ENCODE measurements at places on chromosomes 2 and 18. TPM values are rescaled to one million over a fixed set of nuclear protein-coding genes. Genes with fewer than 3 reads are reported as not detected.

DNA sequence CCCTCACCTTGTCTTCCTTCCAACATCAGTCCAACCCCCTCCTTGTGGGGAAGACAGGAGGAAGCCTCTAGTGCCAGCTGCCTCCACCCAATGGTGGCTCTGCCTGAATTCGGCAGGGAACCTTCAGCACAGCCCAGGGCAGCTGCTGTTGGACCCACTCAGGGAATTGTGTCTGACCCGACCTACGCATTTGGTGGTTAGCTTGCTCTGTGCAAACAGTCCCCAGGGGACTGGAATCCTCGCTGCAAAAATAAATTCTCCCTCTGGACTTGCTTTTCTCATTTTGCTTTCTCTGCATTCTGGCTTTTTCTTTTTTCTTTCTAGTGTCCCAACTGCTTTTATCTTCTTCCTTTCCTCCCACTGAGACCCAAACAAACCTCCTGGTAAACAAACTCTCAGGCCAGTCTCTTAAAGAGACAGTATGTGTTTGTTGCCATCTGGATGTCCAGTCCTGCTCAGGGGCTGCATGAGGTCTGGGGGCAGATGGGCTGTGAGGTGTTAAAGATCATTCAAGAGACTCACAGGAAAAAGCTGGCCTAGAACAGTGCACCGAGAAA lies 137.7 kb upstream of the HAAO start:
- H3K4me3 ChIP-seq: no peak overlapping the region
- DNase-seq: peak; percentile 86
- peak overlapping the region; percentile 12 for H3K27ac ChIP-seq
- peaks cover 72% of the 10 kb centered on the region for H3K4me1 ChIP-seq

Gene ERMN
- total RNA-seq: not detected

GRCh38 chr2:19125901-19126680 lies 232.3 kb downstream of the OSR1 start:
- H3K27ac ChIP-seq: no peak overlapping the region
- no peak overlapping the region for H3K4me3 ChIP-seq
- no peaks in the 10 kb centered on the region for H3K36me3 ChIP-seq
- H3K27me3 ChIP-seq: no peaks in the 10 kb centered on the region
- peaks cover 13% of the 10 kb centered on the region for H3K4me1 ChIP-seq

GRCh38 chr2:84388921-84389490 lies 70.1 kb downstream of the SUCLG1 start:
- no peaks in the 10 kb centered on the region for H3K36me3 ChIP-seq
- no peak overlapping the region for H3K27ac ChIP-seq
- no peaks in the 10 kb centered on the region for H3K27me3 ChIP-seq
- H3K4me3 ChIP-seq: no peak overlapping the region
- DNase-seq: no peak

Gene MOCOS
- not detected for total RNA-seq

DNA sequence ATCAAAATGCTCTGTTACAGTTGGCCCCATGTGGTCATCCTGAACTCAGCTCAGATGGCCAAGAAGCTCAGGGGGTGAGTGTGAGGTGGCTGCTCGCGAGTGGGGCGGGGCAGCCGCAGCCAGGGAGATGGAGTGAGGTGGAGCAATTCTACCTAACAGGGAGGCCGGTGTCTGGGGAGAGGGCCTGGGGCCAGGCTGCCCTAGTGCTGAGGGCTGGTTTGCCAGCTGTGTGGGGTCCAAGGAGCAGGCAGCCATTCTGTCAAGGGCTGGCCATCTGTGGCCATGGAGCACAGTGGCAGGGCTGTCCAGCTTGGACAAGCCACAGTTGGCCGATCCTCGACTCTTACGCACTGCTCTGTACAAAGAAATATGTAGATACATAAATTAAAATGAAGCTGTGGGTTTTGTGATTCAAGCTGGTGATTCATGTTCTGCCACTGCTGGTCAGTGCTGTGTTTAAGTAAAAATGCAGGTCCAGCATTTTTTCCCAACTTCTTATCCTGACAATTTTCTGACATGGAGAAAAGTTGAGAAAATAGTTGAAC lies 82.1 kb downstream of the HS6ST1 start:
- DNase-seq: no peak
- no peak overlapping the region for H3K4me3 ChIP-seq
- H3K27ac ChIP-seq: no peak overlapping the region
- no peaks in the 10 kb centered on the region for H3K36me3 ChIP-seq
- H3K4me1 ChIP-seq: no peaks in the 10 kb centered on the region

DNA sequence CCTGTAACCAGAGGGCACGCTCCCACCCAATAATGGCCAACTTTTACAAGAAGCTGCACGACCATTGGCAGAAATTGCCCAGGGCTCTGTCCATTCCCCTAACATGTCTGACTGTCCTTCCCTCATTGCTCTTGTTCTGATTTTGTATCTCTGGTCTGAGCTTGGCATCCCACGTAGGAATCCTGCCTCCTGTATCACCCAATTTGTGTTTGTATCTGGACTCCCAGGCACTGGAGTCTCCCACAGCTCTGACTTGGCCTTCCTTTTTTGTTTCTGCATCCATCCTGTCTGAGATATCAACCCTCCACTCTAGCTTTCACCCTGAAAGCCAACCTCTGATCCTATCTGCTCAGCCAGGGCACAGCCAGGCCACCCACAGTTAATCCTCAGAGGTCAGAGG lies 259.8 kb downstream of the FBXO15 start:
- no peaks in the 10 kb centered on the region for H3K4me1 ChIP-seq
- no peaks in the 10 kb centered on the region for H3K36me3 ChIP-seq
- no peak for DNase-seq
- no peak overlapping the region for H3K4me3 ChIP-seq

Gene PSME4
- total RNA-seq: 82.8 TPM

Gene IGFBP2
- 188 TPM for total RNA-seq

GRCh38 chr2:55856936-55857335 lies 66.6 kb downstream of the EFEMP1 start:
- H3K36me3 ChIP-seq: no peaks in the 10 kb centered on the region
- H3K27ac ChIP-seq: no peak overlapping the region
- no peaks in the 10 kb centered on the region for H3K27me3 ChIP-seq
- H3K4me3 ChIP-seq: no peak overlapping the region
- DNase-seq: no peak
- no peaks in the 10 kb centered on the region for H3K4me1 ChIP-seq

Gene CCDC141
- 5.3 TPM for total RNA-seq

Gene LAMA1
- 11.9 TPM for total RNA-seq

DNA sequence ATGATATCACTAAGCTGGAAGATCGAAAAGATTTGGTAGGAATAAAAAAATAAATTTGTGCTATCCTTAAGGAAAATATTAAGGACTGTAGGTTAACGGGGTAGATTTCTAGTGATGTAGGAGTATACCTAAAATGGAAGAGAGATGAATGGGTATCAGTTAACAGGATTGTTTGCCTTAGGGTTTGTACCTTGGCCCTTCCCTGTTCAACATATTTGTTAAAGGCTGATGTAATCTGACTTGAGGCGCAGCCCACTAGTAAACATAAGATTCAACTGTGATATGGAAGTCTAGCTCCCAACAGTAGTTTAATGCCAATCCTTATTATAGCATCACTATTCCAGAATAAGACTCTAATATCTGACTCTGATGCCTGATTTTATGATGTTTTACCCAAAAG lies 685.2 kb downstream of the DCC start:
- no peaks in the 10 kb centered on the region for H3K36me3 ChIP-seq
- H3K27ac ChIP-seq: no peak overlapping the region
- no peak overlapping the region for H3K4me3 ChIP-seq
- no peaks in the 10 kb centered on the region for H3K4me1 ChIP-seq
- H3K27me3 ChIP-seq: no peaks in the 10 kb centered on the region

- H3K4me1 ChIP-seq: no peaks in the 10 kb centered on the region
- no peak overlapping the region for H3K27ac ChIP-seq
- DNase-seq: no peak
- no peak overlapping the region for H3K4me3 ChIP-seq
Measured at GRCh38 chr2:62817995-62818713, 112.6 kb downstream of the EHBP1 start.

DNA sequence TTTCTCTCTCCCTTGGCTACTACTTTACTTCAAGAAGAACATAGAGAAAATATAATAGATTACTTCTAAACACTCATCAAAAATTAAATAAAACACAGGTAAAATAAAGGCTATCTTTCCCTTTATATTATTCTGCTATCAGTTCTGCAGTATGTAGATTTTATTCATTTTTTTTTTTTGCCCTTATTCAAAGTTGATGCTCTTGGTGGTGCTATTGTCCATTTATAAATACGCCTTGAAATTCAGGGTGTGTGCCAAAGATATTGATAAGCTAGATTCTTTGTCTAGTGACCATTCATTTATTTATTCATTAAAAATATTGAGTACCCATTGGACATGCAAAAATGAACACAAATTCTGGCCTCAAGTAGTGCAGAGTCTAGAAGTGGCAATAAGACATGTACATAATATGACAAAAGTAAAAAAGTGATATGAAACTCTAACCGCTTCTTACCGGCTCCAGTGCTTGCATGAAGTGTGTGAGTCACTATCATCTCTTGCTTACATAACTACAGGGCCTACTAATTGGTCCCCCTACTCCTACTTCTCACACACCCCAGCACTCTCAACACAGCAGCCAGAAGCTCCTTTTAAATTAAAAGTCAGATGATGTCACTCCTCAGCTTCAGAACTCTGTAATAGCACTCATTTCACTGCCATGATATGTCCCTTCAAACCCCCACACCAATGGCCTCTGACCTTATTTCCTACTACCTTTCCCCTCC lies 208.3 kb upstream of the FANCL start:
- no peaks in the 10 kb centered on the region for H3K36me3 ChIP-seq
- no peak overlapping the region for H3K27ac ChIP-seq
- no peak for DNase-seq
- H3K4me1 ChIP-seq: no peaks in the 10 kb centered on the region

Gene ELOA2
- 0.06 TPM for total RNA-seq

DNA sequence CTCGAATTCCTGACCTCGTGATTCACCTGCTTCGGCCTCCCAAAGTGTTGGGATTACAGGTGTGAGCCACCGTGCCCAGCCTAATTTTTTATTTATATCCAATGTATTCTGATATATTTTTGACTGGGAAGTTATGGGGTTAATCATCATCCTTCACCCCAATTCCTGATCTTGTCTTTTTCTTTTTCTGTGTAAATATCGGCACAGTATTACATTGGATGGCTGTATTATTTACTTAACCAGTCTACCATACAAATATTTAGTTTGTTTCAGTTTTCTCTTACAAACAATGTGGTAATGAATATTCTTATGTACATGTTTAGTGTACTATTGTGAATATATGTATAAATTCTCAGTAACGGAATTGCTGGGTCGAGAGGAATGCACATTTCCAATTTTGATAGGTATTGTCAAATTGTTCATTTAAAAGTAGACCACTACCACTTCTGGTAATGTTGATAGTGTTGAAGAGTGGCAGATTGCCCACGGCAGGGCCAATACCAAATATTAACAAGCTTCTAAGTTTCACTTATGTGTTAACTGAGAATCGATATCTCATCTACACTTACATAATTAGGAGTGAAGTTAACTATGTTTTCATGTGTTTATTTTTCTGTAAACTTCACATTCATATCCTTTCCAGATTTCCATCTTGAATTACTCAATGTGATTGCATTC lies 196.7 kb downstream of the ALPK2 start:
- no peak overlapping the region for H3K27ac ChIP-seq
- H3K27me3 ChIP-seq: no peaks in the 10 kb centered on the region
- no peaks in the 10 kb centered on the region for H3K4me1 ChIP-seq
- no peak overlapping the region for H3K4me3 ChIP-seq

GRCh38 chr2:136363470-136363869 lies 245.5 kb upstream of the CXCR4 start:
- no peaks in the 10 kb centered on the region for H3K36me3 ChIP-seq
- no peak overlapping the region for H3K27ac ChIP-seq
- H3K4me3 ChIP-seq: no peak overlapping the region
- no peaks in the 10 kb centered on the region for H3K4me1 ChIP-seq
- no peaks in the 10 kb centered on the region for H3K27me3 ChIP-seq
- no peak for DNase-seq

- no peak overlapping the region for H3K4me3 ChIP-seq
- DNase-seq: no peak
- H3K27me3 ChIP-seq: no peaks in the 10 kb centered on the region
- H3K4me1 ChIP-seq: no peaks in the 10 kb centered on the region
- no peak overlapping the region for H3K27ac ChIP-seq
Measured at GRCh38 chr2:44462934-44463849, 101.4 kb downstream of the CAMKMT start.

- DNase-seq: peak; percentile 40
- H3K4me3 ChIP-seq: no peak overlapping the region
- peak overlapping the region; percentile 21 for H3K27ac ChIP-seq
Measured at GRCh38 chr2:71455741-71456569, 2.6 kb downstream of the DYSF start.

Gene COLEC11
- 0.51 TPM for total RNA-seq

Gene GBX2
- total RNA-seq: 18.4 TPM

Gene MPV17
- 76.6 TPM for total RNA-seq

DNA sequence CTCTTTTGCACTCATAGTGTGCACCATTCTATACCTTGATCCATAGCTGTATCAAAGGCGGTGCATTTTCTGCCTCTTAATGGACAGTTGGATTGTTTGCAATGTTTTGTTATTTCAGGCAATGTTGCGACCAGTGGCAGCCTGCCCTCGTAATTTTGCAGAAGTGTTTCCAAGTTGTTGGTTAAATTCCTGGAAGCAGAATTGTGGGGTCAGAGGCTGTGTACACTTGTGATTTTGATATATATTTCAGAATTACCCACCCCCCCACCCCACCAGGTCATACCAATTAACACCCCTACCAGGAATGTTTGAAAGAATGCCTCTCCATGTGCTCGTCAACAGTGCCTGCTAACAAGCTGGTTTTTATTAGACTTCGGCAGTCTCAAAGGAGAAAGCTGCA lies 32.4 kb upstream of the IL1R1 start:
- no peaks in the 10 kb centered on the region for H3K4me1 ChIP-seq
- H3K4me3 ChIP-seq: no peak overlapping the region
- no peak overlapping the region for H3K27ac ChIP-seq
- H3K27me3 ChIP-seq: no peaks in the 10 kb centered on the region
- DNase-seq: no peak

Gene ABCG8
- 0.04 TPM for total RNA-seq

- no peak overlapping the region for H3K4me3 ChIP-seq
- H3K27ac ChIP-seq: no peak overlapping the region
- no peaks in the 10 kb centered on the region for H3K4me1 ChIP-seq
- no peak for DNase-seq
- H3K36me3 ChIP-seq: no peaks in the 10 kb centered on the region
Measured at GRCh38 chr2:46198164-46198883, 98.9 kb upstream of the EPAS1 start.

GRCh38 chr2:200341376-200341775 lies 34.9 kb downstream of the SPATS2L start:
- peaks cover 71% of the 10 kb centered on the region for H3K36me3 ChIP-seq
- H3K27me3 ChIP-seq: no peaks in the 10 kb centered on the region
- no peak overlapping the region for H3K27ac ChIP-seq

GRCh38 chr2:13917958-13918357 lies 714.6 kb upstream of the LRATD1 start:
- no peak for DNase-seq
- H3K4me1 ChIP-seq: no peaks in the 10 kb centered on the region
- H3K36me3 ChIP-seq: no peaks in the 10 kb centered on the region
- H3K4me3 ChIP-seq: no peak overlapping the region

Gene GAL3ST2
- total RNA-seq: not detected

- no peak overlapping the region for H3K27ac ChIP-seq
- no peaks in the 10 kb centered on the region for H3K27me3 ChIP-seq
- H3K4me3 ChIP-seq: no peak overlapping the region
- H3K36me3 ChIP-seq: no peaks in the 10 kb centered on the region
- no peak for DNase-seq
Measured at GRCh38 chr2:30209227-30209626, 22.1 kb upstream of the LBH start.

Gene C2orf72
- total RNA-seq: not detected

Gene SP5
- 0.10 TPM for total RNA-seq

- no peak overlapping the region for H3K4me3 ChIP-seq
- no peak for DNase-seq
- no peaks in the 10 kb centered on the region for H3K36me3 ChIP-seq
- H3K27me3 ChIP-seq: no peaks in the 10 kb centered on the region
Measured at GRCh38 chr18:370751-371608, 103.1 kb upstream of the THOC1 start.

Gene WDR12
- 94.0 TPM for total RNA-seq
